ENCODE measurements at places on chromosomes 12 and 14.
A peak's percentile ranks its signal among the peaks of the same experiment; 100 is the strongest.

DNA sequence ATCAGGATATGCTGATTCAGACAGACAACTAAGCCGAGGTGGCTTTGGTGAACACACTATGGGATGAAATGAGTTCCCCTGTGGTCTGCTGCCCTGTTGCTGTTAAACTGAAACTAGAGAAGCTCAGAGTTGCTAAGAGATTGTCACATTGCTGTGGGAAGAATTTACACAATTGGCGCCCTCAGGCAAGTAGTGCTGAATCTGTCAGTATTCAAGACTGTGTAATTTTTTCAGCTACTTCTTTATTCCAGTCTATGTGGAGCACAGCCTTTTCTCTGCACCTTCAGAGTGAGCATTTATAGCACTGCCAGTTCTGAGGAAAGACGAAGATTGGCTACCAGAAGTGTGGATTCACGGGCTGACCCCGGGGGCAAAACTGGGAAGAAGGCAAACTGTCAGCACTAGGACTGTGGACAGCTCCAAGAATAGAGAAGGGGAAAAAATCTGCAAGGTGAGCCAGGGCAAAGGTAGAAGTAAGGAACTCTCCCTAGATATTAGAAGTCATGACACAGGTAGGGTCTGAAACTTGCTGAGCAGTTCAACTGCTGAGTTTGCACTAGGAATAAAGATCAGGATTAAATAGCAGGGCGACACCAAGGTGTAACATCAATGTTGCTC lies 218.8 kb upstream of the TMPO start:
- DNase-seq, result no peak

DNA sequence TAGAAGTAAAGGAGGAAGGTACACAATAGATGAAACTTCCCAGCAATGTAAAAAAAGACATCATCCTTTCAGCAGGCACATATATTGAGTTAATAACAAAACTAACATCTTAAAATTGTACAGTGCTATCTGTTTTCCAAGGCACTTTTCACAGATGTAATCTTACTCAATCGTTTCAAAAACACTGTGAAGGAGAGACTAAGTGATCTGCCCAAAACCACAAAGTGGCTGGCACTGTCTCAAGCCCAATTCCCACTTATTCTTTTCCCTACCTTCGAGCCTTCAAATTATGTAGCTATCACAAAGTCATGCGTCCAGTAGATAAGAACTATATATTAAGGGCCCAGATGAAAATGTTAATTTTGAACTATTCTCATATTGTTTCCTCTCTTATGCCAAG lies 193.6 kb upstream of the RASSF8 start:
- no peak for DNase-seq

DNA sequence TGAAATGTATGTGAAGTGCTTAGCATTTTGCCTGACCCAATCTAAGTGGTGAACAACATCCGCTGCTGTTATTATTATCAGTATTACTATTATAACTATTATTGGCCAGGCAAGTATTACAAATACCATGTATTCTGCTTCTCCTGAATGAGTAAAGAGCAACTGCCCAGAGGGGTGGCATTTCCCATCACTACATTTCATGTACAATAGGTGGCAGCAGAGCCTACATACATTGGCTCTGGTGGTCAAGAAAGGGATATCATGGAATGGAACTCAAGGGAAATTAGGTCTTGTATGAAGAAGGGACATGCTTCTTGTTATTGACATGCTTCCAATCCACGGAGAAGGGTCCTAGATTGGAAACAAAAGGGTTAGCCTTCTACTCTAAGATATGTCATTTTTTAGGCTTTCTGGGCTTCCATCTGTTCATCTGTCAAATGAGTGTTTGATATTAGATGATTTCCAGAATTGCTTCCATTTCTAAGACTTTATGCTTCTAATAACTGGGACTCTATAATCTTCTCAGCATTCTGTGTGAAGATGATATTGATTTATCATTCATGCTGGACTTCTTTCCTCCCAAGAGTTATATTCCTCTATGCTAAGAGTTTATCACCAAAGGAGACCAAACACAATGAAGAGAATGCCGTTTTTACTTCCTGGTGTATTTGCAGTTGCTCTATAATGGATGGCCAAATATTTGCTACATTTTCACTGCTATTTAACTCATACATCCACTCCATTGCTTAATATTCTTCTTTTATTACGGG lies 239.1 kb downstream of the SSPN start:
- DNase-seq, result no peak

GRCh38 chr12:113889891-113890581 lies 76.1 kb downstream of the RBM19 start:
- DNase-seq, result no peak

- DNase-seq, result no peak
These were observed 73.7 kb downstream of the PRIMA1 start for GRCh38 chr14:93714605-93715004.

DNA sequence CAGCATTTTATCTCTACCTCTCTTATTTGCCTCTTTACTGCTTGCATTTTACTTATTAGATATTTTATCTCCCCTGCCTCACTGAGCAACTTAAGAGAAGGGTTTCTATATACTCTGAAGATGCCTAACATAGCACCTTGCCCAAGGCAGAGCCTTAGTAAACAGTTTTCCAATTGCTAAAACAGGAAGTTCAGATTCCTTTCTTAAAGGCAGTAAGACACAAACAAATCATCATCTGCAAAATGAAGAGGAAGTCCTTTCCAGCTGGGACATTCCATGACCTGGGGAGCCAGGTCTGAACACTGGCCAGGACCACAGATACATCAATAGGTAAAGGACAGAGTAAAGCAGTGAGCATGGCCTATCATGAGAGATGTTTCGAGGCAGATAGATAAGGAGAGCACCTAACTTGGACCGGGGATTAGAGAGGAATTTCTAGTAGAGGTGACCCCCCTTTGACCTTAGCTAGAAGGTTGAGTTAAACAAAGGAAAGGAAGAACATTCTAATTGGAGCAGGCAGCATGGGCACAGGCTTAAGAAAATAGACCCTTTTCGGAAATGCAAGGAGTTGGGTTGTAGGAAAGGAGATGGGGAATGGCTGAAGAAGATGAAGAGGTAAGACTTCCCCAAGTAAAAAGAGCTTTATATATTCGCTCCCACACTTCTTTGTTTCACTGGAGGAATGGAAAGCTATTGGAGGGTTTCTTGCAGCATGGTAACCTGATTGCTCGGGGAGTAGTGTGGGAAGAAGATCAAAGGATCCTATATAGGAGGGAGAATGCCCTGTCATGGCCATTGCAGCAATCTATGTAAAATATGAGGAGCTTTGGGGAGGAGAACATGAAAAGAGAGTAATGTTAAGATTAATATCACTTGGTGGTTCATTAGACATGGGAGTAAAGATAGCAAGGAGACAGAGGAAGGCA lies 94.8 kb downstream of the PHLDA1 start:
- DNase-seq, result no peak

DNA sequence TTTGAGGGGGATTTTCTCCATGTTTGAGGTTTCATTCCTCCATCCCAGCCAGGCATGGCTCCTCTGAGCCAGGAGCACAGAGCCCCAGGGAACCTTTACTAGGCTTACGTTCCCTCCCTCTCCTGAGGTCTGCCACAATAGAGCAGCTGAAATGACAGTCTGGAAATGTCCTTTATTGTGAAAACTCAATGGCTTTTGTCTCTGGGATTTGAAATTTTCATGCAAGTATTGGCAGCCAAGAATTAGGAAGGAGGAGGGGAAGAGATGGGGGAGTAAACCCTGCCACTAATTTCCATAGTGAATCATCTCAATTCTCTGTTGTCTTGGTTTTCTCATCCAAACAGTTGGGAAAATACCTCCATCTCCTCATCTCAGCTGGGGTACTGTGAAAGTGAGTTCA lies 2.6 kb upstream of the PLEKHG3 start:
- DNase-seq, result no peak

GRCh38 chr14:53391631-53392285 lies 238.6 kb upstream of the DDHD1 start:
- DNase-seq, result no peak

DNA sequence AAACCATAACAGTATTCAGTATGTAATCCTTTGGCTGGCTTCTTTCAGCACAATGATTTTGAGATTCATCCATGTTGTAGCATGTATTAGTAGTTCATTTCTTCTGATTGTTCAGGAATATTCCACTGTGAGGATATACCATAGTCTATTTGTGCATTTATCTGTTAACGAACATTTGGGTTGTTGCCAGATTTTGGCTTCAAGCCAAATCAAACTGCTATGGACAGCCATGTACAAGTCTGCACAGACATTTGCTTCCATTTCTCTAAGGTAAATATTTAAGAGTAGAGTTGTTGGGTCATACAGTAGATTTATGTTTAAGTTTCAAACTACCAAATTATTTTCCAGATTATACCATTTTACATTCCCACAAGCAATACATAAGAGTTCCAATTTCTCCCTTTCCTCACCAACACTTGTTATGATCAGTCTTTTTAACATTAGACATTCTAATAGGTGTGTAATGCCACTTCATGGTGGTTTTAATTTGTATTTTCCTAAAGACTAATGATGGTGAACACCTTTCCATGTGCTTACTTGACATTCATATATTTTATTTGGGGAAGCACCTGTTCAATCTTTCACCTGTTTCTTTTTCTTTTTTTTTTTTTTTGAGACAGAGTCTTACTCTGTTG lies 56.6 kb downstream of the ZFYVE21 start:
- no peak for DNase-seq

GRCh38 chr12:49456131-49456679 lies 82.6 kb upstream of the KCNH3 start:
- DNase-seq, result no peak

DNA sequence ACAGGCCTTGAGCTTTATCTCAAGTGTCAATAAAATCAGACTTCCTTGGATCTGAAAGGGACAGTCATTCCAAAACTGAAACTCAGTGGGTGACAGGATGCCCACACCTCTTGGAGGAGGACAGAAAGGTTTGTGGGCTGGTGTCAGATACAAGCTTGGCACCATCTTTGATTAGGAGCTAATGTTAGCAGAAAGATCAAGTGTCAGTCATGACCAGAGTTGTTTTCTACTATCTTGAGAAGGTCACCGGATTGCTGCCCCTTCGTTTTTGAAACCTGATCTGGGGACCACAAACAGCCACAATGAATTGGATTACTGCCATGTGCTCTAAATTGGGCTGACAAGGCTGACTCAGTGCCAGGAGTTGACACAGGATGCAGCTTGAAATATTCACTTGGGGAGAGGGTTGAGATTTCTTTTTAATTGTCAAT lies 88.3 kb downstream of the OTOGL start:
- DNase-seq, result no peak

- no peak for DNase-seq
These were observed 119.3 kb downstream of the SLC35F4 start for GRCh38 chr14:57746563-57746962.

- no peak for DNase-seq
These were observed 217.6 kb upstream of the SFSWAP start for GRCh38 chr12:131493068-131493826.

- DNase-seq, result no peak
These were observed 28.1 kb downstream of the OR10P1 start for GRCh38 chr12:55664826-55665225.

GRCh38 chr12:1593174-1594005 lies 991 bp downstream of the FBXL14 start:
- DNase-seq, result peak; percentile 24

DNA sequence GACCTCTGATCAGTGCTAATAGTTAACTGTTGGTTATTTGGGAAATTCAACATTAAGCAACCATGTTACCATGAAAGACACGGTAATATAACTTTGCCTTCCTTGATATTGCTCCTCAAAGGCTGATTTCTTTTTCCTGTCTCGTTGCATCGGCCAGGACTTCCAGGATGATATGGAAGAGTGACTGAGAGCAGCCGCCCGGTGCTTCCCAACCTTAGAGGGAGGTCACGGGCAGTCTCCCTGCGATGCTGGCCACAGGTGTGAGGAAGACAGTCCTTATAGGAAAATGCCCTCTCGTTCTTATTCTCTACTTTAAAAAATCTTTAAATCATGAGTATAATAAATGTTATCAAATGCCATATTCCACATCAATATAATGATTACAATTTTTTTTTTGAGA lies 33.1 kb upstream of the GPR132 start:
- DNase-seq, result no peak

GRCh38 chr12:123576611-123577010 lies 7.7 kb upstream of the TMED2 start:
- DNase-seq, result no peak
